ENCODE measurements at places on chromosomes 1 and 21.

- DNase-seq: no peak
Measured at GRCh38 chr1:235012436-235013210, 116.0 kb downstream of the TOMM20 start.

- DNase-seq: no peak
Measured at GRCh38 chr1:224545571-224545970, 70.5 kb upstream of the CNIH3 start.

DNA sequence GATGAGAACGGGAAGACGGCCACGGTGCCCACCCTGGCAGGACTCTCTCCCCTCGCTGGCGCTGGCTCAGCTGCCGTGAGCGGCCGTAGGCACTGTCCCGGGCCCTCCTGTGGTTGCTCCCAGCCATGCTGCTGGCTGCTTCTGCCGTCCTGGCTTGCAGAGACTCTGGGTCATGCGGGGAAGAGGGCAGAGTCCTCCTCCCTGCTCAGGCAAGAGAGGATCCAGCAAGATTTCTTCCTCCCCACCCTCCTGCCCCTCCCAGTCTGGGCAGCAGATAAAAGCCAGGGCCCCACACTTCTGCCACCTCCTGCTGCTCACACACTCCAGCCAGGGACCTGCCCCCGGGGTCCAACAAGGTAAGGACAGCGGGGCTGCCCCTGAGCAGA, 60.1 kb downstream of the AGPAT3 start:
- DNase-seq: no peak

GRCh38 chr1:82517586-82517985, 716.9 kb downstream of the ADGRL2 start:
- DNase-seq: no peak

- DNase-seq: no peak
Measured at GRCh38 chr1:29893806-29894205, 657.5 kb downstream of the PTPRU start.

- no peak for DNase-seq
Measured at GRCh38 chr1:8396786-8397406, 79.0 kb downstream of the SLC45A1 start.

GRCh38 chr1:76891931-76892622, 24.8 kb downstream of the ST6GALNAC5 start:
- DNase-seq: no peak

GRCh38 chr21:37550618-37551330, 184.2 kb downstream of the DYRK1A start:
- no peak for DNase-seq

GRCh38 chr1:233834609-233835008, 69.9 kb upstream of the SLC35F3 start:
- no peak for DNase-seq

- no peak for DNase-seq
Measured at GRCh38 chr1:51920130-51920529, 41.6 kb upstream of the NRDC start.

DNA sequence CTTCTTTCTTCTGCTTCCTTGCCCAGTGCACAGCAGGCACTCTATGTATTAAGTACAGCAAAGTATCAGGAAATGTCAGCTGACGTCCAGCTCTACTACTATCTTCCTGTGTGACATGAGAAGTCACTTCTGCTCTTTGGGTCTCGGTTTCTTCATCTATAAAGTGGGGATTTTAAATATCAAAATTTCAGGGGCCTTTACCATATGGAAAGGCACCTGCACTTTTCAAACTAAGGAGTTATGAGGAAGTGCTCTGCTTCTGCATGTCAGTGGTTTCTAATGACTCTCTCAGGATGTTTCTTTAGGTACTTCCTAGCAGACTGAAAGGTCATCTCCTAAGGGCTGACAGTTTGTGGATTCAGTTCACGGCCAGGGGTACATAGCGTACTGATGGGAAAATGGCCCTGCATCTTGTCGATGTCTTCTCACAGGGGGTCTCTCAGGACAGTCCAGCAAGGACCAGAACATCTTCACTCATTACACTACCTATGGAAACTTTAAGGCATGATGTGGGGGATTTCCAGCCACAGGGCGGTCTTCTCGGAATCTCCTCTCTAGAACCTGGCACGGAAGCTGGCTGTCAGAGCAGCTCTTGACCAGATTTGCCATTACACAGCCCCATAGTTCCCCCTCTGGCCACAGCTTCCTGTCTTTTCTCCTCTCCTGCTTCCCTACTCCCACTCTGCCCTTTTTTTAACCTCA, 42.0 kb upstream of the MTF1 start:
- peak; percentile 54 for DNase-seq

DNA sequence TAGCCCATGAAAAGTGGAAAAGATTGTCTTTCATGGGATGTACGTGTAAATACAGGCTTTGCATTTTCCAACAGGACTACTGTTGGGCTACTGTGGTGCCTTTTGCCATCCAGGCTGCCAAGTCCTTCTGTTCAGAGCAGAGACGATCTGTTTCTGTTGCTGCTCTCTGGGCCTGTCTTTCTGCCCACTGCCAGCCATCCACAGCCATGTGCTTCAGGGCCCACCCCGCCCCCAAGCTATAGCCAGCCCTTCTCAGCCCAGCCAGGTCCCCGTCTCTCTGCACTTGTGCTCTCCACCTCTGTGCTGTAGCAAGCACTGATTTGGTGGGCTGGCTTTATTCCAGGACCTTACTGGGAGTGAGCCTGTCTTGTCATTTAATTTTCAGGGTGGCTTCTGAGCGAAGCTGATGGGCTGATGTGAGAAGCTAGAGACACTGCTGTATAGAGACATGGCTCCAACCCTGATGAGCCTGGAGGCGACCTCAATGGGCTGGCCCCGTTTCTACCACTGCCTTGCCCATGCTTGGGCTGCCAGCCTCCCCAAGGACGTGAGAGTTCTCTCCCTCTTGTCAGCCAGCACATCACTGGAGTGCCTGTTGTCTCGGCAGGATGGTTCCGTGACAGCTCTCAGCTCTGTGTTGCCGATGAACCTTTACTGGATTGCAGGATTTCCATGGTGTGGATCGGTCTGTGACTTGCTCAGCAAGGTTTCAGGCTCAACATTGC, 137.8 kb downstream of the PEX14 start:
- no peak for DNase-seq

GRCh38 chr1:103129255-103129654, 20.9 kb upstream of the COL11A1 start:
- no peak for DNase-seq

DNA sequence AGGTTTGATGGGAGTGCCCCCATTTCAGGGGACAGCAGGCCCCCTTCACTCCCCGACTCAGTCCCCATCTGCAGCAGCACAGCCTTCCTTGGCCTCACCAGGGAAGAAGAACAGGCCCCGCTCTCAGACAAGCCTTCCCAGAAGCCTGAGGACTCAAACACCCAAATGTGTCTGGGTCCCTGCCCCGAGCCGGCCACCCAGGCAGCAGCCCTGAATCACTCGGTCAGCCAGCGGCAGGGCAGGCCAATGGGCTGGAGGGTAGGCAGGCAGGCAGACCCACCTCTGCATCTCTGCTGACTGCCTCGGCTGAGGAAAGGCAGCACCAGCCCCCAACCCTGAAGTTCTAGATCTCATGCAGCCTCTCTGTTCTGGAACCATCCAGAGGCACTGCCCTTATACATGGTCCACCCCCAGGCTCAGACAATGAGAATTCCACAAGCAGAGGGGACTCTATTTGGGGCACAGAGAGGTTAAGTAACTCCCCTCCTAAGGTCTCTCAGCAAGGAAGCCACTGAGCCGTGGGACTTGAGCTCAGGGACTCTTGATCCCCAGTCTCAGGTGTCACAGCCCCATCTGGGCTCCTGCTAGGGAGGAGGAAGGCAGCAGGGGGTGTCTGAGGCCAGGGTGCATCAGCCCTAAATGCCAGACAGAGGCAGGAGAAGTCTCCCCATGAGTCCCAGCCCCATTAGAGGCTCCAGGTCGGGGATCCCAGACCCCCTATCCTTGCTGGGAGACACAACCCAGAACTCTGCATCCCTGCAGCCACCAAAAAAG, 33.2 kb upstream of the RUNX3 start:
- DNase-seq: no peak

DNA sequence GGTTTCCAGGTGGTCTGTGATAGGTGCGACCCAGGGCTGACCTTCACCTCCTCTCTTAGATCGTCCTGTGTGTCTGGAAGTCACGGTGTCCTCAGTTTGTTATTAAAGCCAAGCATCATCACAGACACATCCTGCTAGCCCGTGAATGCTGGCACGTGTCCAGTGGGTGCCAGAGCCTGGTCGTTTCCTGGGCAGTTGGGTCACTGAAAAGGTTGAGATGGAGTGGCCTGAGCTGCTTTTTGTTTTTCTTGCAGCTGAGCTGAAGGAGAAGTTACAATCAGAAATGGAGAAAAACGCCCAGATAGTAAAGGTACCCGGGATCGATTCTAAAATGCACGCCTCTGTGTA, 23.2 kb downstream of the PCNT start:
- DNase-seq: no peak

GRCh38 chr1:111211921-111212320, 11.5 kb upstream of the DENND2D start:
- DNase-seq: no peak

GRCh38 chr1:55623311-55623710, 408.1 kb upstream of the USP24 start:
- no peak for DNase-seq

GRCh38 chr1:204544321-204544720, 28.1 kb downstream of the MDM4 start:
- no peak for DNase-seq

DNA sequence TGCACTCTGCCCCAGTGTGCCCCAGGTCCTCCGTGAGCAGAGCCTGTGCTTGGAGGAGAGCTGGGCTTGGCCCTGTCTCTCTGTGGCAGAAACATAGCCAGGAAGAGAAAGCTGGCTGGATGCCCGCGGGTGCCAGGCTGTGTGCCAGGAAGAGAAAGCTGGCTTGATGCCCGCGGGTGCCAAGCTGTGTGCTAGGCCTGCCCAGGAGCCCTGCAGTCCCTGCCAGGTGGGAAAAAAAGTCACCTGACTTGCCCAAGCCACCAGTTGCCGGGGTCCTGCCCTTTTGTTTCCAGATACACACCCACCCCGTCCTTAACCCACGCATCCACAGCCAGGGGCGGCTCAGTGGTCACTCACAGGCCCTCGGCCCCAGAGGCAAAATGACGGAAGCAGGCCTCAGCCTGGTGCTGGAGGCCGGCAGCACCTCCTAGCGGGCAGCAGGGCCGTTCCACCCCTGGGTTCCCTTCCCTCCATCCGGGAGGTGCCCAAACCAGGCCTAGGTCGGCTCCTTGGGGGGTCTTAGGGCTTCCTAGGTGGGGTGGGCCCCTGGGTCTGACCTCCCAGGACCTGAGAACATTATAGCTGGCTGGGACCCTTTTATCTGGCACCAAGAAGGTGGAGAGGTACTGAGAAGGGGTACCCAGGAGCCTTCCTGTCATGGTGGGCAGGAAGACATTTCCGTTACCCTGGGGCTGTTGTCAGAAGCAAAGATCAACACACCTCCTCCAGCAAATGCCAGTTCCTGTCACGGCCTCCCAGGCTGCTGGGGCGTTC, 9.1 kb downstream of the ITGB2 start:
- no peak for DNase-seq

DNA sequence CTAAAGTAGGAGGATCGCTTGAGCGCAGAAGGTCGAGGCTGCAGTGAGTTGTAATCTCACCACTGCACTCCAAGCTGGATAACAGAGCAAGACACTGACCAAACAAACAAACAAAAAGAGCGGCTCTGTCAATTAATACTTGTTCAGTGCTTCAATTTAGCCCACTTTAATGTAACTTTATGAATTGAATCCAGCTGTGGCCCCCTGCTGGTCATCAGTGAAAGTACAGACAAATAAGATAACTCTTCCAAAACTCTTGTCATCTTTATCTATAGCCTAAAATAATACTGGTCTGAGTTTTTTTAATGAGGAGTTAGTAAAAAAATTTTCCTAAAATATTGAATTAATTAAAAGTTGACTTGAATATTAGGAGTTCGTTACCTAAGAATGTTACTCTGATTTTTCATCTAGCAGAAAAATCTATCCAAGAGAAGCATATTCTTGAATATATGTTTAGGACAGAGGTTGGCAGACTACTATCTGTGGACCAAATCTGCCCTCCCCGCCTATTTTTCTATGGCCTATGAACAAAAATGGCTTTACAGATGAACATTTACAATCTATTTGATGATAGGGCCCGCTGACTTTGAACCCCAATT, 26.1 kb downstream of the ATP5PF start:
- no peak for DNase-seq

GRCh38 chr1:75233302-75233929, 99.2 kb downstream of the LHX8 start:
- no peak for DNase-seq

- no peak for DNase-seq
Measured at GRCh38 chr1:202212787-202213186, 19.2 kb downstream of the LGR6 start.

DNA sequence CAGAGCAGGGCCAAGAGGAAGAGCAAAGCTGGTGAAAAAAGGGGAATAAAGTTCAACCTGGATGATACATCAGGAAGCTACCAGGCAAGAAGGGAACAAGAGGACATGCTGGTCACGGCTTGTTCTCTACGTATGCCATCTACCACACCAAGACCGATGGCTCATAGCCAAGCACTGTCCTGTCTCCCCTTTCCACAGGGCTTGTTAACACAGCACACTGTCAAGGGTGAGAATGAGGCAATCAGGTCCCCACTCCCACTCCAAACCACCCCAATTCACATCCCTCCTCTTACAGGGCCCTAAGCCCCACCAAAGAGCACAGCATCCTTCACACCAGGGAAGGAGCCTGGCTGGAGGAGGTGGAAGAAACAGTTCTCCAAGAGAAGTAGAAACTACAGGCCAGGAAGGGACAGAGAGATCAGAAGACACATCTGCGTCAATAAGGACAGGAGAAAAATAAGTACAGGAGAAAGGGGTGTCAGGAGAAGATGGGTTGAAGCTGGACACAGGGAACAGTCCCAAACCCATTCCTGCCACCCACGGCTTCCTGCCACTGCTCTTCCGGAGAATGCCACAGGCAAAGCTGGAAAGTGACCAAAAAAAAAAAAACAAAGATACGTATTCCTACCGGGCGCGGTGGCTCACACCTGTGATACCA, 923 bp upstream of the SHC1 start:
- DNase-seq: no peak

DNA sequence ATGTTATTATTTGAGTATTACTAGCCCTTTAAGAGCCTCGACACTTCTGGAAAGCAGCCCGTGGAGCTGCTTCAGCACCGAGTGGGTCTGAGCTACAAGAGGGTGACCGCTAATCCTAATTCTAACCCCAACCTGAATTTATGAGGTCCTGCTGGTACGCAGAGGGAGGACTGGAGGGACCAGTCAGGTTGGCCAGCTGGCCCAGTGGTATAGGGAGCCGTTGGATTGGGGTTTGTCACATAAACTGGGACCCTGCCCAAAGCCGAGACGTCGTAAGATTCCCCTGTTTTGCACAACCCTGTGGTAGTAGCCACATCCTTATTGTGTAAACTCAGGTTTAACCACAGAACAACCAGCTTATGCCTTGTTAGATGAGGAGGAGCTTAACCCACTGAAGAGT, 60.8 kb upstream of the F3 start:
- peak; percentile 67 for DNase-seq
